ENCODE measurements at places on chromosomes 7 and 10.

DNA sequence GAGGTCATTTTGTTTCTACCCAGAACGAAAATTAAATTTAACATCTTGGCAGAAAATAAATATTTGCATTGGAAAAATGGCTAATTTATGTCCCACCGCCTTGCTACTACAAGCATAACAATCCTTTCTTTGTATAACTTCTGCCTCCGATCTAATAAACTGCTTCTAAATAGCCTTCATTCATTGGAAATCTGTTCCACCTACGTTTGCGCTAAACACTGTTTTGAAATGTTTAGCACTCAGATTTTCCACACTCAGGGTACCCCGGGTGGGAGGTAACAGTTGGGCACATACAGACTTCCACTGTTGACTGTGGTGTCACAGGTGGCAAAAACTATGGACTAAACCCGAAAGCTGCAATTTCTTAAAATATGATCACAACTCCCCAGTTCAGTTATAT lies 96.4 kb downstream of the FGFR2 start:
- DNase-seq = no peak

DNA sequence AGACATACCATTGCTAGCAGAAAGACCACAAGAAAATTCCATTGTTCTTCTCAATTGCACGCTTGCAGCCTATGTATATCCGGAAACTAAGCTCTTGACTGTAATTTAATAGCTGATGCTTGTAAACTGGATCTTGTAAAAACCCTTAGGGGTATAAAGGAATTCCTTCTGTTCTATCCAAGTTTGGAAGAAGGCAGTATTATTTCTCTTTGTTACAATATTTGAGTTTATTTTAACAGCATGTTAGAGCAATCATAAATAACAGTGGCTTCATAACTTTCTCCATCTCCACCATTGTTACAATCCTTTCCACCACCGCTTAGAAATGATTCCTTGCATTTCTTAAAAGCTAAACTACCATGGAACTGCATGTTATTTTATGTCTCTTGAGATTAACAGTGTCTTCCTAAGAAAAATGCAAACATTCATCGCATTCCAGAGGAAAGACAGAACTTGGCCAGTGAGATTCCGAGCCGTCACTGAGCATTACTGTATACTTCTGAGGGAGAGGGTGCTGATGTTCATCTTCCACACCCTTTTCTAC lies 92.5 kb downstream of the TRIL start:
- no peak for DNase-seq

- no peak for DNase-seq
Observed at GRCh38 chr7:4136501-4137110, 545.5 kb upstream of the FOXK1 start.

- no peak for DNase-seq
Observed at GRCh38 chr7:2834748-2835441, 9.2 kb downstream of the GNA12 start.

- no peak for DNase-seq
Observed at GRCh38 chr7:123966936-123967335, 41.9 kb downstream of the SPAM1 start.

DNA sequence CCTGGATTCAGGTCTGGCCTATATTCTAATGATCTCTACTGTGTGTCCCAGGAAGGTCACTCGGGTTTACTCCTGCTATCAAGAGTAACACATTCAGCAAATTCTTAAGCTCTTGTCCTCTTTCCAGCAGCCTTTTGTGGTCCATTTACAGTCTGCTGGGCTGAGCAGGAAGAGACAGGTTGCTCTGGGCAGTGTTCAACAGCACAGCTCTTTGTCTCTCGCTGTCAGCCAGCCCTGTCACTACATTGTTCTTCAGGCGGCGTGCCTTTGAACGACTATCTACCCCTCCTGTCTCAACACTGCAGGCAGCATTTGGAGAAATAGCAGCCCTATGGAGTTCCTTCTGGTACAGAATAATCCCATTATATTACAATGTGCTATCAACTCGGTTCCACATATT lies 192.2 kb upstream of the TBX20 start:
- no peak for DNase-seq

GRCh38 chr10:75462865-75463264 lies 31.4 kb downstream of the LRMDA start:
- DNase-seq = no peak

- DNase-seq = no peak
Observed at GRCh38 chr7:235576-236395, 43.4 kb downstream of the FAM20C start.

DNA sequence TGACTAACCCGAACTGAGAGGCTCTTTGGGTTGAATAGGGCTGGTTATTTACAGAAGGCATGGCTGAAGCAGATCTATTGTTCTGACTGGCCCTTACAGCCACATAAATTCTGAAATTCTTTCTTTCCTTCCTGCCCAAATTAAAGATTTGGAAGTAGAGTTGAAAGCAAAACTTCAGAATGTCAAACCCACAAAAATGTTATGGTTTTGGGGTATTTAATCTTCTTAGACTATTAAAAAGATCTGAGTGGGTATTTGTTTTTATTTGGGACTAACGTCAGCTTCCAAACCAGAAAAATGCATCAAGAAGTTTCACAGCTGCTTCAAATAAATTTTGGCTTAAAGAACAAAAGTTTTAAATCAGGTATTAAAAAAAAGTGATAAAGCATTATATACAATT lies 124.5 kb downstream of the AHR start:
- DNase-seq = no peak

DNA sequence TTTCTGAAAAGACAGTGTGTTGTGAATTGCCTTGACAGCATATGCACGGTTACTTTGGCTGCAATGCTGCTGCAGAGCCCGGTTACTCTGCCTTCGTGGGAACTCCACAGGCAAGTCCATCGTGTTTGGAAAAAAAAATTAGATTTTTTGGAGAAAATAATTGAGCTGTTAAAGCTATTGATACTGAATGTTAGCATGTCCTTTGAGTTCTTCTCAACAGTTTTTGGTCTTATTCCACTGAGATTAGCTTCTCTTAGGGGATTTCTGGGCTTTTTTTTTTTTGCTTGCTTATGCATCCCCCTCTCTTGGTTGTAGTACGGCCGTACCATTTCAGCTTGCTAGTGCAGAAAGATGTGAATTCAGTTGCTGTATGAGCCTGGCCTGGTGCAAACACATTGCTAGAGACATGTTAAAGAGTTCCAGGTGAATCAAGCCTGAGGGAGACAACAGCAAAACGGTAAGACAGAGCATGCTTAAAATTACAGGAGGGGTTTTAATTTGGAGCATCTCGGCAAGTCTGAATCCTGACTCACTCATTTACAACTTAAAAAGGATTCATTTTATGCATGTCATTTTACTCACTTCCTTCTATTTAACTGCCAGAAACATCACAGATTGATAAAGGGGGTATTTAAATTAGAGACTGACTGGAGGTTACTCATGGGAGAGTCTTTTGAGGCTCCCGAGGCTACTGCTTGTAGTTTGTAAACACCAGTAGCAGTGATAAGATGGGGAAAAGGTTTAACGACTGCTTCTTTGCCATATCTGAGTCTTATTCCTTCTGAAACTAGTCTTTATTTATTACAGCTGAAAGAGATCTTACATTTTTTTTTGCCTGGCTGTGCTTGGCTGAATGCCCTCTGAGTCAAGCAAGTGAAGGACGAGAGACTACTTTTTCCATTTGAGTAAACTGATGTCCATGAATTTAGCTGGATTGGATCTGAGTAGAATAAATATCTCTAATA lies 113.7 kb downstream of the CDK14 start:
- no peak for DNase-seq

GRCh38 chr10:71274901-71275796 lies 43.9 kb upstream of the SLC29A3 start:
- DNase-seq = no peak

DNA sequence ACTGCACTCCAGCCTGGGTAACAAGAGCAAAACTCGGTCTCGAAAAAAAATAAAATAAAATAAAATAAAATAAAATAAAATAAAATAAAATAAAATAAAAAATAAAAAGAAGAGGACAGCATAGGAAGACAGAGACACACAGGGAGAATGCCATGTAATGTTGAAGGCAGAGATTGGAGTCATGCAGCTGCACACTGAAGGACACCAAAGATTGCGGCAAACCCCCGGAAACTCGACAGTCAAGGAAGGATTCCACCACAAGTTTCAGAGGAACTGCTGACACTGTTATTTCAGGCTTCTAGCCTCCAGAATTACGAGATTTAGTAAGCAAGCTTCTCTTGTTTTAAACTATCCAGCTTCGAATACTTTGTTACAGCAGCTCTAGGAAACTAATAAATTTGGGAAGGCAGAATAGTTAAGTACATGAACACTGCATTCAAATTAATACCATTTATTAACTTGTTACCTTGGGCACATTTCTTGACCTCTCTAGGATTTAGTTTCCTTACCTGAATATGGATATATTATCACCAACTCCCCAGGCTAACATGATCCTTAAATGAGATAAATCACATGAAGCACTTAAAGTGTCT lies 9.5 kb downstream of the CPED1 start:
- no peak for DNase-seq

- peak; percentile 92 for DNase-seq
Observed at GRCh38 chr10:33134011-33134751, 176.2 kb upstream of the ITGB1 start.
